ENCODE measurements at places on chromosomes 16 and 17. TPM values are rescaled to one million over a fixed set of nuclear protein-coding genes. Genes with fewer than 3 reads are reported as not detected.

SLC52A1 gene
- 1.3 TPM for total RNA-seq

VMO1 gene
- total RNA-seq: not detected

USP43 gene
- total RNA-seq: 10.3 TPM

CACNA1H gene
- 0.29 TPM for total RNA-seq

EVPL gene
- total RNA-seq: 24.8 TPM

OR1F1 gene
- total RNA-seq: 0.52 TPM

DBF4B gene
- 16.1 TPM for total RNA-seq

C16orf96 gene
- total RNA-seq: not detected

UTS2R gene
- total RNA-seq: not detected

ARL5C gene
- total RNA-seq: not detected

SLC4A1 gene
- total RNA-seq: not detected

TPSG1 gene
- not detected for total RNA-seq

RAB26 gene
- total RNA-seq: 2.3 TPM

IL34 gene
- 0.86 TPM for total RNA-seq

TP53TG3B gene
- total RNA-seq: not detected

COPZ2 gene
- 2.6 TPM for total RNA-seq

SEZ6 gene
- total RNA-seq: not detected

KIF2B gene
- not detected for total RNA-seq
